Skin of body (tissue), 3 donors: ENCODE measurements at places on chromosomes 6 and 20. TPM values are rescaled to one million over a fixed set of nuclear protein-coding genes. Genes with fewer than 3 reads are reported as not detected.
A peak's percentile ranks its signal among the peaks of the same experiment; 100 is the strongest.

Gene PDYN
- total RNA-seq = not detected

- DNase-seq = no peak
Observed at GRCh38 chr6:105001906-105002305, 45.0 kb downstream of the LIN28B start.

DNA sequence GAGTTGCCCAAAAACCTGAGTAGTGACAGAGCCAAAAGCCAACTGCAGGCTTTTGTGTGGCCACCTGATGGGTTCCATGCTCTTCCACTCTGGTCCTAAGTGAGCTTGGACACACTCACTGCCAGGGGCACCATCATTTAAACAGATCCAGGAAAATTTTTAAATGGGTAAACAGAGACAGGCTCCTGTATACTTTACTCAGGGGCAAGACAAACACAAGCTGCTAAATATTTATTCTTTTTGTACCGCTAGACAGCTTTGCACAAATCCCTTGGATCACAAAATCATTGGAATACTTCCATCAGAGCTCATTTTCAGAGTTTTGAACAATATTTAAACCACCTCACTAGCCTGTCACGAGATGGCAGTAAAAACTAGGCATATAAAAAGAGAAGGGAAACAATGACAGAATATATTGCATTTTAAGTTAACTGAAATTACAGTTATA is 31.4 kb downstream of the GCLC start:
- no peak for DNase-seq

- DNase-seq = no peak
Observed at GRCh38 chr6:165599121-165599520, 63.9 kb downstream of the PDE10A start.

GRCh38 chr6:55968926-55969325 is 93.5 kb upstream of the BMP5 start:
- peak; percentile 75 for DNase-seq

DNA sequence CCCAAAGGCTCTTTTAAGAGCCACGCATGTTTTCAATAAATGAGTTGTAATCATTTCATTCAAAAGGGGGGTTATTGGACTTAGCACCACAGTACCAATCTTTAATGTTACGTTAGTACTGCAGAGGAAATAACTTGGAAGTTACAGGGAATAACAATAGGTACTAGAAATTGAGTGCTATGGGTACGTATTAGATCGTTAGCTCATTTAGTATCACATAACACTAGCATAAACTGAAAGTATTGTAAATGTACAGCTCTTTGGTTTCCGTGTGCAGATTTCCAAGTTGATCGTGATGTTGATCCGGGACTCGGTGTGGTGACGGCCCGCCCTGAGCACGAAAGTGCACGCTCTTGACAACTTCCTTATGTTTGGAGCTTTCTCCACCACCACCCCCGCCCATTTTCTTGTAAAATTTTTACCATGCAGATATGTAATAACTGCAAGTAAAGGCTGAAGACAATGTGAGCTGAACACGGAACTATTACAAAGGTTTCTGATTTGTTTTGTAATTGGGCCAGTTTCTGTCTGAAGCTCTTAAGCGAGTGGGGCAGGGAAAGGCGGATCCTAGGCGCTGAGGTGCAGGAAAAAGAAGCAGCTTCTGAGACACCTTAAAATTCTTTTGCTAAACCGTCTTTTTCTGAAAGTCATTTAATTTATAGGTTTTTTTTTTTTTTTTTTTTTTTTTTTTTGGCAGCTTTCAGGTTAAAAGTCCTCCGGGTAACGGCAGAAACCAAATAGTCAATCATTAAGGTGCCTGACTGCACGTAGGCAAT is 71.5 kb downstream of the HFE start:
- peak; percentile 89 for DNase-seq

GRCh38 chr6:12584631-12585405 is 131.7 kb upstream of the PHACTR1 start:
- peak; percentile 57 for DNase-seq

DNA sequence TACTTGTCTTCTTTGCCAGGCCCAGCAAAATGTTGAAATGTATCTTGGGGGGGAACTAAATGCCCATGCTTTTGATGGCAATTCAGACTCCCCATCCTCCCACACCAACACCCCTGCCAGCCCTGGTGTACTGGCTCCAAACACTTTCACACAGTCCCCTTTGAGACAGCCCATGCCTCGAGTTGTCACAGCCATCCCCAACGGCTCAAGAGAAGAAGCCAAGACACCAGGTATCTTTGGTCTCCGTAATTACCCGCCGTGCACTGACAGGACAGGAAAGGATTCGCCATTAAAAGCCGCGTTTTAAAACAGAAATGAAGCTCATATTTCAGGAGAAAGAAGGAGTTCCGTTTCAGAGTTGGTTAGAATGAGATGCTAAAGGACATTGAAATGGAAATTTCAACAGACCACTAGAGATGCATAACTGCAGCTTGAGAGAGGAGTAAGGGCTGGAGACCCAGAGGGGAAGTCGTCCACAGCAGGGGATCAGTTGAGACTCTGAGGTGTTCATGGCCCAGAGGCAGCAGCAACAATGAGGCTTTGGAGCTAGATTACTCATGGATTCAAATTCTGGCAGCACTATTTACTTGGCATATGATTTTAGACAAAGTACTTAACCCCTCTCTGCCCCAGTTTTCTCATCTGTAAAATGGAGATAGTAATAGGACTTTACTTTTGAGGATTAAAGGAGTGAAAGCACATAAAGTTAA is 63.5 kb upstream of the ADGRF1 start:
- no peak for DNase-seq

- DNase-seq = no peak
Observed at GRCh38 chr6:170367241-170367640, 60.7 kb downstream of the FAM120B start.

DNA sequence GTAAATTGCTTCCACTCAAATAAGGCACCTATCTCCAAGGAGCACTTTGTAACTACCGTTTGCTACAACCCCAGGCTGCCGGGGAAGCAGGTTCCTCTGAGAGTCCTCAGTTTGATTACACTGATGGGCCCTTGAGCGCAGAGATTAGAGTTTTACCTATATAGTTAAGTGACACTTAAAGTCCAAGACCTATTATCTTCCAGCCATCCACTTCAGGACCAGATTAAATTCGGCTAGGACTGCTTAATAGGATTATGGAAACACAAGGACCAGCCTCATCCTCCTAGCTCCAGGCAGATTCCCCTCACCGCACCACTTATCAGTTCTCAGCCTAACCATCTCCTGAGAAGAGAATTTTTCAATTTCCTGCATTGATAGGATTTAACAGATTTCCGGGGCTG is 64.7 kb upstream of the TIAM2 start:
- no peak for DNase-seq

GRCh38 chr20:17731233-17731632 is 31.5 kb downstream of the BANF2 start:
- no peak for DNase-seq

- DNase-seq = no peak
Observed at GRCh38 chr20:35637276-35637675, 21.6 kb downstream of the SPAG4 start.

- DNase-seq = peak; percentile 23
Observed at GRCh38 chr20:33524261-33524660, 34.4 kb downstream of the CBFA2T2 start.

Gene MEI4
- total RNA-seq = 0.10 TPM

Gene FRS3
- total RNA-seq = 0.99 TPM

- no peak for DNase-seq
Observed at GRCh38 chr6:99471638-99472037, 43.6 kb downstream of the USP45 start.

DNA sequence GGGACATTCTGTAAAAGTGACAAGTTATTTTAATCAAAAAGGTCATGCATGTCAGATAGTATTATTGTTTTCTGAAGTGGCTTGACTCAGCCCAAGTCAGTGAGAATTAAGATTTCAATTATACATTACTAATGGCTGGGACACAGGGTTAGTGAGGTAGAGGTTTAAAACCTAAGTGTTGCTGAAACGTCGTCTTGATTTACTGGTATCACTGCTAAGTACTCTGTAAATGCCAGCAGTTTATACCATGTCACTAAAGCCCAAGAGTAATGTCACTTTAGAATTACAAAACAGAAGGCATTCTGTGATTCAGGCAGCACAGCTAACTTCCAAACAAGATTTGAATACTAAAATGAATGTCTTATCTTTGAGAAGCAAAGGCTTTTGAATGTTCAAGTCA is 176.6 kb downstream of the NKAIN2 start:
- no peak for DNase-seq

Gene CTAGE9
- total RNA-seq = not detected

DNA sequence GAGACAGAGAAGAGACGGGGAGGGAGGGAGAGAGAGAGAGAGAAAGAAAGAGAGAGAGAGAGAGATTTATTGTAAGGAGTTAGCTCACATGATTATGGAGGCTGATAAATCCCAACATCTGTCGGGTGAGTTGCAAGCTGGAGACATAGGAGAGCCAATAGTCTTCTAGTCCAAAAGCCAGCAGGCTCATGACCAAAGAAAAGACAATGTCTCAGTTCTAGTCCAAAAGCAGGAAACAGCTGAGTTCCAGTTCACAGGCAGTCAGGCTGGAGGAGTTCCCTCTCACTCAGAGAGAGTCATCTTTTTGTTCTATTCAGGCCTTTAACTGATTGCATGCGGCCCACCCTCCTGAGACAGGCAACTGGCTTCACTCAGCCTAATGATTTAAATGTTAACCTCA is 416.6 kb downstream of the PREX1 start:
- peak; percentile 71 for DNase-seq

Gene TRAPPC3L
- total RNA-seq = 0.49 TPM

- DNase-seq = no peak
Observed at GRCh38 chr20:36493801-36494114, 47.6 kb upstream of the MYL9 start.

- no peak for DNase-seq
Observed at GRCh38 chr6:162770955-162771354, 43.2 kb downstream of the PACRG start.

DNA sequence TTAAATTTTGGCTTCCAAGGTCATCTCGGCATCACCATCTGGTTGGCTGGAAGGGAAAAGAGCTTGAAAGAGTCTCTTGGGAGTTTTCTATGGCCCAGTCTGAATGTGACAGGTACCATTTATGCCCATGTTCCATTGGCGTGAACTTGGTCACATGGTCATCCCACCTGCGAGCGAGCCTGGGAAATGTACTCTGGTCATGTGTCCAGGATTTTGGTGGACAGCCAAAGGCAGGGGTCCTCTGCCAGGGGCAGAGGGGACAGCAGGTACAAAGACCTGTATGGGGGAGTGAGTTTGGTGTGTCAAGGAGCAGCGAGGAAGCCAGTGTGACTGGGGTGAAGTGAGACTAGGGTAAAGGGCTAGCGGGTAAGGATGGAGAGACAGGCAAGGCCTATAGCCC is 112.6 kb downstream of the CDC5L start:
- no peak for DNase-seq

DNA sequence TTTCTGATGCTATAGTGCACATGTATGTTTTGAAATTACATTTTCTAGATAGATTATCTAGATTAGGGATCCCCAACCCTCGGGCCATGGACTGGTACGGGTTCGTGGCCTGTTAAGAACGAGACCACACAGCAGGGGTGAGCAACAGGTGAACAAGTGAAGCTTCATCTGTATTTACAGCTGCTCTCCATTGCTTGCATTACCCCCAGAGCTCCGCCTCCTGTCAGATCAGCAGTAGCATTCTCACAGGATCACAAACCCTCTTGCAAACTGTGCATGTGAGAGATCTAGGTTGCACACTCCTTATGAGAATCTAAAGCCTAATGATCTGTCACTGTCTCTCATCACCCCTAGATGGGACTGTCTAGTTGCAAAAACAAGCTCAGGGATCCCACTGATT is 10.4 kb downstream of the CEP57L1 start:
- no peak for DNase-seq

DNA sequence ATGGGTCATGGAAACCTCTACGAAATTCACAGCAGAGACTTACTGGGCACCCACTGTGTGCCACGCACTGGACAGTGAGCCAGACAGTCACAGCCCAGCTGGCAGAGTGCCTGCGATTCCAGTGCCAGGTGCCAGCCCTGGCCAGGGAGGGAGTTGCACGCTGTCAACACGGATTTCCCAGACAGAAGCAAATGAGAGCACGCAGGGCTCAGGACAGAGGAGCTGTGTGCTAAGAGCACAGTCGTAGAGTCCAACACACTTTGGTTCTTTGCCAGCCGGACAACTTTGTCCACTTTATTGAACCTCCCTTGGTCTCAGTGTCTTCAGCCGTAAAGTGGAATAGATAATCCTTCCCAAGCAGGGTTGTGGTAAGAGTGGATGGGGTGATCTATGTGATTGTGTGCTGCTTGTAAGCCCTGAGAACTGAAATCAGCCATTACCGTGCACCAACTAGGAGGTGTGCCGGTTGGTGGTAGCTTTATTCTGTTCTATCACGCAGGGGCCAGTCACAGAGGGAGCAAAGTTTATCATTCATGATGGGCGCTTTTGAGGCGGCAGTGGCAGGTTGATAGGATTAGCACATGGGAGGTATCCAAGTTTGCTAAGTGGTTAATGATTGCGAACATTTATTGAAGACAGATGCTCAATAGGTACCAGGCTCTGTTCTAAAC is 40.6 kb downstream of the SIRPA start:
- no peak for DNase-seq

Gene ZBTB46
- 8.3 TPM for total RNA-seq

Gene C6orf132
- total RNA-seq = 14.5 TPM

DNA sequence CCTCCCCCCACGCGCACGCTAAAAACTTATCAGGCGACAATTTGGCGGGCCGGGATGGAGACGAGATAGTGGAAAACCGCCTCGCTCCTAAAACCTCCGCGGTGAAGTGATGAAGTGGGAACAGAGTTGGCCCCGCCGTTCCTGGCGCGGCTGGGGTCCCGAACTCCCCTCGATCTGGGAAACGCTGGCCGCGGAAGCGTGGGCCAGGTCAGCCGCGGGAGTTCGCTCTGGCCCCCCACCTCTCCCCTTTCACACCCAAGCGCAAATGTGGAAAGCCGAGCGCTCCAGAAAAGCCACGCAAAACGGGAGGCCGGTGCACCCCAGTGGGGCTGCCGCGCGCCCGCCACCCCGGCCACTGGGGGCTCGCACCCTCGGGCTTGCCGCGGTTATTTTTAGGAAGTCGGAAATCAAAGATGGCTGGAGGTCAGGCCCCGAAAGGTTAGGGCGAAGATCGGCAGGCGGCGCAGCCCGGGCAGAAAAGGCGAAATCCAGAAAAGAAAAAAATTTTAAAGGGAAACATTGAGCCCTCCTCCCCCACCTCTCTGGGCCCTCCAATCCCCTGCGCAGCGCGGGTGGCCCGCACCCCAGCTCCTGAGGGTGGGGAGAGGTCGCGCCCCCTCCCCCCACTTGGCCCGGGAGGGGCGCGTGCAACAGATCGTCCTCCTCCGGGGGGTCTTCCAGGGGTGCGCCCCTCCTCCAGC is 1.0 kb downstream of the SALL4 start:
- DNase-seq = no peak

GRCh38 chr20:37346535-37347346 is 801 bp downstream of the SRC start:
- DNase-seq = no peak

GRCh38 chr20:51740838-51741237 is 27.4 kb downstream of the ATP9A start:
- no peak for DNase-seq

GRCh38 chr20:4325548-4326187 is 310.3 kb upstream of the RNF24 start:
- DNase-seq = no peak

Gene PGC
- not detected for total RNA-seq

GRCh38 chr6:140201787-140202458 is 827.5 kb upstream of the CITED2 start:
- DNase-seq = no peak

- DNase-seq = no peak
Observed at GRCh38 chr6:14110001-14110818, 7.4 kb upstream of the CD83 start.

- no peak for DNase-seq
Observed at GRCh38 chr6:157291356-157291755, 32.0 kb downstream of the TMEM242 start.
